ENCODE measurements at places on chromosomes 4 and X. TPM values are rescaled to one million over a fixed set of nuclear protein-coding genes. Genes with fewer than 3 reads are reported as not detected.

- H3K27ac ChIP-seq, result peak within 1 kb of the TSS; percentile 36
- peak within 1 kb of the TSS; percentile 14 for H3K4me3 ChIP-seq
- DNase-seq, result peak; percentile 95
- no peaks in the 10 kb centered on the region for H3K27me3 ChIP-seq
Observed at GRCh38 chrX:48918643-48919340, at the start of gene PIM2. Gene PIM2 (minus strand): TSS chrX:48919024. CDS start chrX:48918834, 190 bp downstream.

Gene TRO
- 24.1 TPM for total RNA-seq

DNA sequence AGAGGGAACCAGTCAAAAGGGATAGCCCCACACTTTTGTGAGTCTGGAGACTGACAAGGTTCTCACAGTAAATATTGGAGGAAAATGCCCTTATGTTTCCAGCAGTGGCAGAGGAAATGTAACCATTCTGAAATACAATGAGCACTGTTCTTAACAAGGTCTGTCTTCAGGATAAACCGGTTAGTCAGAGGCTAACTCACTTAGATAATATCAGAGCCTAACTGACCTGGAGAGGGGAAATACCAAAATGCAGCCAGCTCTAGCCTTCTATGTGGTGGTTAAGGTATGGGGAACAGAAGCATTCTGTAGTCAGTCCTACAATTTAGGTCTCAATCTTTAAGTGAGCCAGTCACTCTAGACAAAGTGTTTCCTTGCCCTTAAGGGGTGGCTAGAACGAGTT, 70.8 kb downstream of the TBCK start:
- H3K27me3 ChIP-seq, result no peaks in the 10 kb centered on the region
- no peak overlapping the region for H3K4me3 ChIP-seq
- no peak overlapping the region for H3K27ac ChIP-seq
- no peak for DNase-seq
- no peaks in the 10 kb centered on the region for H3K36me3 ChIP-seq

DNA sequence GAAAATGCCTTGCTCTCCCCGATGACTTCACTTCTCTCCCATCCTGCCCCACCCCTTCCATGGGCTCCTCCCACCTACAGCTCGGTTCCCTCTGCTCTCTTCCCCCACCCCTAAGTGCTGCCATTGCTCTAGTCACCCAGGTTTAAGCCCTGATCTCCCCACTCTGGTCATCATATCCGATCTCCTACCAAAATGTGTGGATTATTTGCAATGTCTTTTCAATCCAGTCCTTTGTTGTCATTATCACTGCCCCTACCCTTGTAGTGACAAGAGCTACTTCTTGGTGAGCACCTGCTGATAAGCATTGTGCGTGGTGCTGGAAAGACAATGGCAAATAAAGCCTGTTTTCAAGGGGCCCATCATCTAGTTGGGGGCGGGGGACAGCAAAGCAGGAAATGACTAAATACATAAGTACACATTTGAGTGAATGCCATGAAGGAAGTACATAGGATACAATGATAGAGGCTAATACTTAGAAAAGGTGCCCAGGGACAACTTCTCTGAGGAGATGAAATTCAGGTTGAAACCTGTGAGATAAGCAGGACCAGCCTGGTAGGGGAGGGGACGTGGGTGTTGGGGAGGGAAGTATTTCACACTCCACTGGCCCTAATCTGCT, 63.8 kb downstream of the DLG3 start:
- H3K36me3 ChIP-seq, result no peaks in the 10 kb centered on the region
- H3K4me1 ChIP-seq, result peaks cover 17% of the 10 kb centered on the region
- no peak overlapping the region for H3K27ac ChIP-seq
- no peak for DNase-seq

DNA sequence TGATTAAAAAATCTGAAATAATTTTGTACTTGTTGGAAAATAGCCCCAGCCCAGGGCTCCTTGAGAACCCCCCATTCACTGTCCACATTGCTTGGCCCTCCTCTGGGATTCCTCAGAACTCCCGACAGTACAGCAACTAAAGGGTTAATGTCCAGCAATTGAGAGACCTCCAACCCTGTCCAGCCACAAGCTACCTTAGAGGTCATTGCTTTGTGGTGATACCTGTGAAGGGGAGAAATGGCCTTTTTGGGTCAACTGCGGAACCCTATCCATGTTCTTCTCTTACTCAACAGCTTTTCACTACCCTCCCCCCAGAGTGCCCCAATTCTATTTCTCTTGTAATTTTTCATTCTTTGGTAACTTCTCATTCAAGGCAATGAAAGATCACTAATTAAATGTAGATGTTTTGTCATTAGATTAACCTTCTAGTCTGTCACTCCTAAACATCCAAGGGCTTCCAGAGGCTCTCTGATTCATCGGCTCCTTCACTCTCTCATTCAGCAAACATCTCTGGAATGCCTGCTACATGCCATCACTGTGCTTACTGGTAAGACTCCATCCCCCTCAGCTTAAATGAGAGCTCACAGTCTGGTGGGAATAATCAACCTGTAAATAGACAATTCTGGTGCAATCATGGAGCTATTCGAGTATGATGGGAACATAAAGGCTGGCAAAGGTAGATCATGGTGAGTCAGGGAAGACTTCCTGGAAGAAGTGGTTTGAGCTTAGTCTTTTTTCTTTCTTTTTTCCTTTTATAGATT, 241.4 kb upstream of the PGRMC2 start:
- no peak for DNase-seq
- no peak overlapping the region for H3K4me3 ChIP-seq
- no peaks in the 10 kb centered on the region for H3K27me3 ChIP-seq
- peak overlapping the region; percentile 30 for H3K27ac ChIP-seq
- no peaks in the 10 kb centered on the region for H3K36me3 ChIP-seq

GRCh38 chrX:72121383-72121782, 10.3 kb downstream of the RTL5 start:
- peak; percentile 50 for DNase-seq
- no peaks in the 10 kb centered on the region for H3K36me3 ChIP-seq
- no peak overlapping the region for H3K27ac ChIP-seq
- H3K4me3 ChIP-seq, result no peak overlapping the region

GRCh38 chr4:184406958-184407391, 67.4 kb downstream of the IRF2 start:
- no peak overlapping the region for H3K27ac ChIP-seq
- peaks cover 3% of the 10 kb centered on the region for H3K36me3 ChIP-seq
- no peak overlapping the region for H3K4me3 ChIP-seq
- no peaks in the 10 kb centered on the region for H3K27me3 ChIP-seq
- H3K4me1 ChIP-seq, result no peaks in the 10 kb centered on the region

- H3K4me3 ChIP-seq, result no peak overlapping the region
- no peak overlapping the region for H3K27ac ChIP-seq
- no peaks in the 10 kb centered on the region for H3K4me1 ChIP-seq
- DNase-seq, result no peak
Observed at GRCh38 chr4:122480655-122481487, 24.3 kb upstream of the IL2 start.

GRCh38 chrX:17414839-17415238, 39.8 kb downstream of the NHS start:
- H3K27ac ChIP-seq, result no peak overlapping the region
- no peak overlapping the region for H3K4me3 ChIP-seq
- no peaks in the 10 kb centered on the region for H3K27me3 ChIP-seq
- no peaks in the 10 kb centered on the region for H3K36me3 ChIP-seq

- no peak overlapping the region for H3K4me3 ChIP-seq
- H3K4me1 ChIP-seq, result no peaks in the 10 kb centered on the region
- no peak overlapping the region for H3K27ac ChIP-seq
- no peak for DNase-seq
- no peaks in the 10 kb centered on the region for H3K27me3 ChIP-seq
Observed at GRCh38 chr4:70678383-70678999, 9.8 kb upstream of the UTP3 start.

Gene SYN1
- 0.26 TPM for total RNA-seq
